ENCODE measurements at places on chromosomes 12 and 14.

DNA sequence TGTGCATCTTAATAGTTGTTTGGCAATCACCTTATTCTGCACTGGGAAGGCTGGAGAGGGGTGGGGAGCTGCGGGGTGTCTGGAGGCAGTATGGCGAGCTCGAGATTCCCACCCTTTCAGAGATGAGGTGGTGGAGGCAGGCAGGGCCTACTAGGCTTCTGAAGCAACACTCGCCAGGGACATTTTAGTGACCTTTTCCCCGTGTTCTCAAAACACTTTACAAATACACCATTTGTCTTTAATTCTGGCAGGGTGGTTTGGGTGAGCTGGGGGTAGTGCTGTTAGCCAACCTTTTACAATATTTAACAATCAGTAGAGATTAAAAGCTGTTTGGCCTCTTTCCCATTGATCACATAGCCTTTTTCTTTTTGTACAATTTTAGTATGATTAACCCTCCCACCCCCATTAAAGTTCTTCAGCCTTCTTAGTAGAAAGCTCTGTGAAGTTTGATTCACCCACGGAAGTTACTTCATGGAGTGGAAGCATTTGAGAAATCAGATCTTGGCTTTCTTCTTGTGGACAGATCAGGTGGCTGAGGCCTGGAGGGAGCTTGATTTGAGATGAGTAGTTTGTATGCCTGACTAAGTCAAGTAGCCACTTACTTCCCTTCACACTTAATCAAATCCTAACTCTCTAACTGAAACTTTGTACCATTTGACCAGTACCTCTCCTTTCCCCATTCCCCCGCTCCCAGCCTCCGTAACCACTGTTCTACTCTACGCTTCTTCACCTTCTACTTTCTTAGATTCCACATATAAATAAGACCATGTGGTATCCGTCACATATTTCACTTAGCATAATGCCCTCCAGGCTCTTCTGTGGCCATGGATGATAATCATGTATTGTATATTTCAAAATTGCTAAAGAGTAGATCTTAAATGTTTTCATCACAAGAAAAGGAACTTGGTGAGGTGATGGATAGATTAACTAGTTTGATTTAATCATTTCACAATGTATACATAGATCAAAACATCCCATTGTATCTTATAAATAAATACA, 41.0 kb downstream of the TRAF3 start:
- no peak for DNase-seq

- DNase-seq: no peak
Observed at GRCh38 chr12:116336542-116337065, 59.1 kb upstream of the MED13L start.

GRCh38 chr12:3016191-3016590, 57.0 kb downstream of the TEAD4 start:
- DNase-seq: no peak

- no peak for DNase-seq
Observed at GRCh38 chr12:54294152-54294952, 6.5 kb downstream of the NFE2 start.

GRCh38 chr12:88420457-88420856, 159.8 kb downstream of the KITLG start:
- no peak for DNase-seq

GRCh38 chr12:114186241-114187002, 219.5 kb downstream of the TBX5 start:
- DNase-seq: no peak

GRCh38 chr14:94775091-94775870, 5.4 kb upstream of the GSC start:
- DNase-seq: no peak

DNA sequence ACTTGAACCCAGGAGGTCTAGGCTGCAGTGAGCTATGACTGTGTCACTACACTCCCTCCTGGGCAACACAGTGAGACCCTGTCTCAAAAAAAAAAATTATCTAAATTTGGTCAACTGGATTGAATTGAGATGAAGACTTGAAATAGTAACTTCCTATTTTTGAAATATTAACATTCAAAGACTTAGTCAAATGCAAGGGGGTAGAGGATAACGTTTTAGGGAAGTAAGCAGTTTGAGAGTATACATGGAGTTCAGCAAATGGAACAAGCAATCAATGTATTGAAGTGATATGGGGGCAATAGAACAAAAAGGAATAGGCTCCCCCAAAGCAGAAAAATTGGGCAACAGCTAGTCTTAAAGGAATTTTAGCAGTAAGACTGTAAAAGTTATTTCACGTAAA, 4.6 kb upstream of the MFAP5 start:
- DNase-seq: no peak

DNA sequence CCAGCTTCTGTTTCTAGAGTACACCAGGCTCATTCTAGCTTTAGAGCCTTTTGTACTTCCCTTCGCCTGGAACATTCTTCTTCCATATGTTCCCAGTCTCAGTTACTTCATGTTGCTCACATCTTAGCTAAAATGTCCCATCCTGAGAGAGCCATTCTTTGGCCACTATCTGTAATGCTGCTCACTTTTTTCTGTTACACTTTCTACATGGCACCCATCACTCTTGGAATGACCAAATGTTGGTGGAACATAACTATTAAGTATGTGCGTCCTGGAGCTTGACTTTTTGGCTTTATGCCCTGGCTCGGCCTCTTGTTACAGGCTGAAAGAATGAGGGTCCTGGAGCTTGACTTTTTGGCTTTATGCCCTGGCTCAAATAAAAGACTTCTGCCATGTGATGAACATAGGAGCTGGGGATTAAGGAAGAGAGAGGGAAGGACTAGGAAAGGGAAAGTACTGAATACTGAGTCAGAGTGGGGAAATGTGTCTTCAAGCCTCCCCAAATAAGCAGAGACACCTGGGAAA, 442.9 kb upstream of the ATP2B1 start:
- DNase-seq: no peak

DNA sequence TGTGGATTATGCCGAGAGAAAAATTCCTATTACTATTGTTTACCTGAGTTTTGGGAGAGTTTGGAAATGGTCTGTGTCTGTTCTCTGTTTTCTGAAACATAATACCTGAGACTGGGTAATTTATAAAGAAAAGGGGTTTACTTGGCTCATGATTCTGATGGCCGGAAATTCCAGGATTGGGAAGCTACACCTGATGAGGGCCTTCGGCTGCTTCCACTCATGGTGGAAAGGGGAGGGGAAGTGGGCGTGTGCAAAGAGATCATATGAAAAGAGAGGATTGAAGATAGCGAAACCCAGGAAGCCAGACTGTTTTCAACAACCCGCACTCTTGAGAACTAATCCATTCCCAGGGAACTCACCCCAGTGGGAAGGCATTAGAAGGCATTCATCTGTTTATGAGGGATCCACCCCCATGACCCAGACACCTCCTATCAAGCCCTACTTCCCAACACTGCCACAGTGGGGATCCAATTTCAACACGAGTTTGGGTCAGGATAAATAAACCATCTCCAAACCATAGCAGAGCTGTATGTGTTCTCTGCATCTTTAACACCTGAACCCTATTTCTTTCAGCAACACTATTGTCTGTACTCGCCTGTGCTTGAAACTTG, 51.1 kb downstream of the APAF1 start:
- DNase-seq: no peak

GRCh38 chr12:106112145-106112821, 26.5 kb downstream of the NUAK1 start:
- DNase-seq: no peak

GRCh38 chr12:124636138-124636978, 68.9 kb upstream of the NCOR2 start:
- no peak for DNase-seq

GRCh38 chr12:132524405-132524804, 34.5 kb downstream of the FBRSL1 start:
- DNase-seq: no peak

- DNase-seq: no peak
Observed at GRCh38 chr14:80850197-80850814, 91.2 kb downstream of the CEP128 start.

DNA sequence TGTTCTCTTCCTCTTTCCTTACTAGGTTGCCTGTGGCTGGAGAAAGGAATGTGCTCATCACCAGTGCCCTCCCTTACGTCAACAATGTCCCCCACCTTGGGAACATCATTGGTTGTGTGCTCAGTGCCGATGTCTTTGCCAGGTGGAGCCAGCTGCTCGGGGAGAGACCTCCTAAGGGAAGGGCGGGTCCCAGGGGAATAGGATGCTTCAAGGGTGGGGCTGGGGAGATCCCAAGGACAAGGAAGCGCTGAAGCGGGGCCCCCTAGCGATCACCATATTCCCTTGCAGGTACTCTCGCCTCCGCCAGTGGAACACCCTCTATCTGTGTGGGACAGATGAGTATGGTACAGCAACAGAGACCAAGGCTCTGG, 10.2 kb downstream of the MARS1 start:
- no peak for DNase-seq

GRCh38 chr14:44928793-44929192, 33.0 kb downstream of the KLHL28 start:
- no peak for DNase-seq

DNA sequence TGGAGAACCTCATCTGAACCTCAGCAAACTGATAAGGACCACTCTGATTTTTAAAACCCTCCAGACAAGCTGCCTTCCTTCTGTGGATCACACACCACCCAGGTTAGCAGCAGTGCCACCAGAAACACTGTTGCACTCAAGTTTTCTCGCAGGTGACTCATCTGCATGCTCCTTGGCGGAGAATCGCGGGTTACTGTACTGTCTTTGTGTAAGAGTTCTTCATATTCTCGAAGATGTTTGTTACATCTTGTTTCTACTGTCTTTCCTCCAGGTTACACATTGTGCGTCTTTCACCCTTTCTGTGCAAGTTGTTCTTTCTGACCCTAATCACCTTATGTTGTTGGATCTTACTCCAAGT, 331.2 kb downstream of the CACNA1C start:
- DNase-seq: no peak

DNA sequence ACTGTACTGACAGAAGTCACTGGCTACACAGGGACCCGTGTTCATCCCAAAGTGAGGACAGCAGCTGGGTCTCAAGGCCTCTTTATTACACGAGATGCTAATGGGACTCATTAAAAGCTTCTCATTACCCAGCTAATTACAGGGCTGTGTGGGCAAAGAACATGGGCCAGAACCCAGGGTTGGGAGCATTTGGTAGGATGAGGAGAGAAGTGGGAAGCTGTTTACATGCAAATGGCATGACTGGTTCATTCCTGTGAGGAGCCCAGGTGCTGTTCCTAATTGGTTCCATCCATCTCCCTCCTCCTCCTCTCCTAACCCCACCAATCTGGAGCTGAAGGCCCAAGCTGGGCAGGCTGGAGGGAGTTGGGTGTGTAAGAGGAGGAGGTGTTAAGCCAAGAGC, 8.9 kb upstream of the TAC3 start:
- no peak for DNase-seq

DNA sequence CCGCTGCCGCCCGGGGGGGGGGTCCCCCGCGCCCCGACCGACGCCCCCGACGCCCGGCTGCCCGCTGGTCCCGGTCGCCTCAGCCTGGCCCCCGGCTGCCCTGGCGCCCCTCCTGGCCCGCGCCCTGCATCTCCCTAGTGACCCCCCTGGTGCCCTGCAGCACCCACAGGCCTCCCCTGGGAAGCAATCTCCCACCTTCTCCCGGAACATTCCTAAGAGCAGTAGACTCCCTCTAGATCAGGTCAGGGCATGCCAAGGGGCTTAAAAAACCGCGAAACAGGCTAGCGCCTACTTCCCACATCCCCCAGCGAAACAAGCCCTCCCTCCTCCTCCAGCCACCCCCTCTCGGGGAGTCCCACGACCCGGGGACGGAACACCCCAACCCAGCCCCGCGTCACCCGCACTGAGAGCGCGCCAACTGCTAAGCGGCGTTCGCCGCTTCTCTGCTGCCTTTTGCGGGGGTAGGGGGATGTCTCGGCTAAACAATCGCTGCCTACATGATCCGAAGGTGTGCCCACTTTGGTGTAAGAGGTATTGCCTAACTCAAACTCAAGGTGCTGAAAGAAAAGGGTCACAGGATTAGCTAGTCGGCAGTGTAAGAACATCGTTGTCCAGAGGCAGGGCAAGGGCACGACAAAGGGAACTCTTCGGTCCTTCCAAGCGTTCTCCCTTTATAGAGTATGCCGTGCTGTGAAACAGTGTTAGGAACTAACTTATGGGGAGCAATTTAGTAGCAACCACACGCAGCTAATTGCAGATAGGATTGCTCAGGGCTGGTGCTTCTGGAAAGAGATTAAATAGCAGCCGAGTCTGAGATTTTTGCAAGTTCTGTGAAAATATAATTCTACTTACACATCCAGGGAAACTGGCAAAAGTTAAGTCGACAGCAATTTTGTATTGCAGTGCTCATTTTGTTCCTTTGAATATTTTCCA, 619 bp upstream of the NTN4 start:
- DNase-seq: no peak

DNA sequence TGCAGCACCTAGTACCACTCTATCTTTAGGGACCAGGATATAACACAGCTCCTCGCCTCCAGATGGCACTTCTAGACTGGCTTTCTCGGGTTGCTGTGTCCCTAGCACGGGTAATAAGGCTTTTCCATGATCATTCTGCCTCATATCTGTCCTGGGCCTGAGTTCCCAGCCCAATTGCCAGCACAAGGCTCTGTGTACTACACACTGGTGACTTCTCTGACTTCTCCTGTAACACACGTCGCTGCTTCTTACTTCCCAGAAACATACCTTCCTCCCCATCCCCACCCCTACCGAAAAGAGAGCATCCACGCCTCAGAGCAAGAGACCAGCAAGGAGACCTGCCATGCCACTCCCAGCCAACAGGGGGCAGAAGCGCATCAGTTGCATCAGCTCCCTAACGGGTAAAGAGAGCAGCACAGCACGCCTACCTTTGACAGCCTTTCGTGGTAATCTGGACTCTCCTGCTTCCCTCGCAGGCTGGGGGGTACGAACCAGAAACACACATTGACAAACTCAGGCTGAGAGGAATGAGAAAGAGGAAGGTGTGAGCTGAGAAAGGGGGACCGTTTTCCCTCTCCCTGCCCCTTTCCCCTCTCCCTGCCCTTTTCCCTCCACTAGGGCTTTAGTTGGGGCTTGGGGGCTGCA, 21.2 kb upstream of the ZNF740 start:
- no peak for DNase-seq
